ENCODE measurements at places on chromosomes 2 and 18.

DNA sequence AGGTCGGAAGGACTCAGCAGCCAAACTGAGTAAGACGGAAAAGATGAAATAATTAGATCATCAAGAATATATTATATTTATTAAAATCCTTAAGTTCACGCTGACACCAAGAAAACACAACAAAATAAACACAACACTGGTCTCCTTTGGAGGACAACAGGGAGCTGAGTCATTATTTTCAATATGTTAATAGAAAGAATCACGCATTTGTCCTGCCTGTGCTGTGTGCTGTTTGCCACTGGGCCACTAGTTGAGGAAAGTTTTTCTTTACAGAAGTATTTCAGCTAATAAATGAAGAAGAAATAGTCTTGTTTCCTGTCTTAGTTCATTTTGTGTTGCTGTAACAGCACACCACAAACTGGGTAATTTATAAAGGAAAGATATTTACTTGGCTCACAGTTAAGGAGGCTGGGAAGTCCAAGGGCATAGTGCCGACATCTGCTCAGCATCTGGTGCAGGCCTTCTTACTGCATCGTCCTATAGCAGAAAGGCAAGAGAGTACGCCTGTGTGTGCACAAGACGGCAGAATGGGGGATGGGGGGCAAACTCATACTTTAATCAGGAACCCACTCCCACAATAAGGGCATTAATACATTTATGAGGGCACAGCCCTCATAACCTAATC lies 88.0 kb downstream of the TCF7L1 start:
- no peak for DNase-seq

GRCh38 chr2:3460831-3461800 lies 58.2 kb downstream of the ADI1 start:
- DNase-seq = no peak

DNA sequence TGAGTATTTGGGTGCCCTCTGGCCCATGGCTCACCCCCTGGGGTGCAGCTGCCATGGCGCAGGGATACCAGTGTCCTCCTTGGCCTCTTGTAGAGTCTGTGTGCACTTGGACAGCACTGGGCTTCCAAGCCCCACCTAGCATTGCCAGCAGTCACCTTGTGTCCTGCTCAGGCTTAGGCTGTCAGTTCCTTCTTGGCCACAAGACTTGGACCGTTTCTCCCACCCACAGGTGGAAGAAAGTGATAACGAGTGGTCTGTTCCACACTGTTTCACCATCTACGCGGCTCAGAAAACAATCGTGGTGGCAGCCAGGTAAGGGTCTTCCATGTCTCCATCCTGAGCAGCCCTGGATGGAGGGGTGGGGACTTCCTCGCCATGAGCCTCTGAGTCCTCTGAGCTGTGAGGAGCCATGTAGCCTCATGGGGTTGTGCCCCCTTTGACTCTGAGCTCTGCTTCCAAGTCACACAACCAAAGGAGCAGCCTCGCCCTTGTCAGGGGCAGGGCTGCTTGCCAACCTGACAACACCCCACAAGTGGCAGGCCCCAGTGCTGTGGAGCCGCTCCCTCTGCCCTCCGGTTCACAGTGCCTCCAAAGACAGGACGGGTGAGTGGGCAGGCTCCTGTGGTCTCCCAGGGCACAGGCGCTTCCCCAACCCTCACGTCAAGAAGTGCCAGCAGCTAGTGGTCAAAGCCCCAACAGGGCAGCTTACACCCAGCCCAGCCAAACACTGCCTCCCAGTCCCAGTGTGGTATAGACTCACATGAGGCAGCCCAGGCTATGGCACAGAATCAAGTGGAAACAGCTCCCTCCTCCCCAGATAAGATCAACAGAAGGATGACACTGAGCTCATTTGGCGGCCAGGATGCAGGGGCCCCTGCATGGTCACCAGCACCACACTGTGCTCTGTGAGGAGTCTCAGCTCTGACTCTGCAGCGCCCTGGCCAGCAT lies 18.4 kb downstream of the STK25 start:
- no peak for DNase-seq

DNA sequence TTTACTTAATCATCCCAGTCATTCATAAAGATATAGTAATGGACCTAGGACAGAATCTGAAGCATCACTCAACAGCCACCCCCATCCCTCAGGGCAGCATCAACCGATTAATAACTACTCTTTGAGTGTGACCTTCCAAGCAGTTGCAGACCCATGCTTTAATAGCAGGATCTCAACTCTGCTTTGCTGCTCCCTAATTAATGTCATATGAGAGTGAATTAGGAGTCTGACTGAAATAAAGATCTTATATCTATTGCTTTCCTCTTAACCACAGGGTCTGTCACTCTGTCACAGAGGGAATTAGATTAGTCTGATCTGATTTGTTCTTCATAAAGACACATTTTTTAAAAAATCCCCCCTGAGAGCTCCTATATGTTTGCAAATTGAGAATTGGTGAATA lies 46.1 kb upstream of the LRP1B start:
- no peak for DNase-seq

DNA sequence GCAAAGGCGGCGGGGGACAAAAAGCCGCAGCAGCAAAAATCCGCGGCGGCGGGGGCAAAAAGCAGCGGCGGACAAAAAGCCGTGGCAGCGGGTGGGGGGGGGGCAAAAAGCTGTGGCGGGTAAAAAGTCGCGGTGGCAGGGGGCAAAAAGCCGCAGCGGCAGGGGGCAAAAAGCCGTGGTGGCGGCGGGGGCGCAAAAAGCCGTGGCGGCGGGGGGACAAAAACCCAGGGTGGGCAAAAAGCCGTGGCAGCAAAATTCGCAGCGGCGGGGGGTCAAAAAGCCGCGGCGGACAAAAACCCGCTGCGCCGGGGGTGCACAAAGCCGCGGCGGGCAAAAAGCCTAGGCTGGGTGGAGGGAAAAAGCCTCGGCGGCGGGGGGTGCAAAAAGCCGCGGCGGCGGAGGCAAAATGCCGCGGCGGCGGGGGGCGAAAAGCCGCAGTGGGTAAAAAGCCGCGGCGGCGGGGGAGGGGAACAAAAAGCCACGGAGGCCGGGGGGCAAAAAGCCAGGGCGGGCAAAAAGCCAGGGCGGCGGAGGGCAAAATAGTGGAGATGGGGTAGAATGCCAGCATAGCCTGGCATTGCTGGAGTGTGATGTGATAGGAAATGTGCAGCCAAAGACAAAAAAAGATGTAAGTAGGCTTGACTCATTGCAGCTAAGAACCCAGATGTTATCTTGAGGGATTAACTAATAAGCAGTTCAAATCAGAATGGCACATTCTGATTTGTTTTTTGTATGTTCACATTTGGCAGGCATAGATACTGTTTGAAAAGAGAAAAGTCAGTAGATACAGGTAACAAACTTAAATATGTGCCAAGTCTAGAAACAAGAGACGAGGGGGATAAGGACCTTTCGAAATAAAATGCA lies 1076.3 kb downstream of the RPIA start:
- no peak for DNase-seq

DNA sequence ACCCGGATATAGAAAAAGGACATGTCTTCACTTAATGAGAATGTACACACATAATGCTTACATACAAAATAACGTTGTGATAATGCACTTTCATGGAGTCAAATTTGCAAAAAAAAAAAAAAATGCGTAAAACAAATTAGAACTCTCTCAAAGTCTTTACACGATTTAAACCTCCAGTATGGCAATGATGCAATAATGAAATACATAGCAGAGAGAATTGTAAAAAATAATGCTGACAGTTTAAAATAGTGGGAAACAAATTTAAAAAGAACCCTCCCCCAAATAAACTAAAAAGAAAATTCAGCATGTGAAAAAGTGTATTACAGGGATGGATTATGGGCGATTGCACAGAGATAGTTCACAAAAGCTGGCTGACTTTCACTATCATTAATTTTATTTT lies 46.6 kb upstream of the FHL2 start:
- no peak for DNase-seq

DNA sequence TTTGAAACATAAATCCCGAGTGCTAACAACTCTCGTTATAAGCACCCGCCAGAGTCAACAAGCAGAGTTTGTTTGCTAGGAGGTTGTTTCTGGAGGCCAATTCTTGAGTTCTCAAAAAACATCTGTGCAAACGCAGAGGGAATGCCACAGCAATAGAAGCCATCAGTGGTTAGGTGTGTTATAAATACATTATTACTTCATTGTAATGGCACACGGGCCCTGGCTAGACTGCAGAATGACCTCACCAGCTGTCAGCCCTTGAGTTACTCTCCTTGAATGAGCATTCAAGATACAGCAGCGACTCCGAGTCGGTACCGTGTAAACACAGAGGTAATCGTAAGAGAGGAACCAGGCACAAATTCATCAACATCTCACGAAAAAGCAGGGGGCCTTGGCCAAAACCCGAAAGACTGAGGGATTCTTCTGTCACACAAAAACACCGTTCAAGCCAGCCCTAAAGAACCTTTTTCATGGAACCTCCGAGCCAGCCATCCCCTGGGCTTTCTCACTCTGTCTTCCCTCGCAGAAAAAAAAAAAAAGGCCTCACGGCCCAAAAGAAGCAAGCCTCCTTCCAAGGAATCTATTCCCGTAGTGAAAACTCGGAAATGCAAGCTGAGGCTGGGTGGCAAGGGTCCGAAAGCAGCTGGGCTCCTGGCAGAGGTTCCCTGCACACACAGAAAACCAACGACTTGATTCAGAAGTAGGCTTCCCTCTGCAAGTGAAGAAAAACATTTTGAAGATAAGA lies 133.7 kb upstream of the MEIS1 start:
- DNase-seq = no peak

- DNase-seq = no peak
These were observed 148.7 kb downstream of the CLIP4 start for GRCh38 chr2:29263886-29264285.

Data from AML-193 (cell line).